ENCODE measurements at places on chromosomes 7 and 10.

- DNase-seq, result peak; percentile 55
Measured at GRCh38 chr7:5526100-5526905, 102.7 kb upstream of the TNRC18 start.

DNA sequence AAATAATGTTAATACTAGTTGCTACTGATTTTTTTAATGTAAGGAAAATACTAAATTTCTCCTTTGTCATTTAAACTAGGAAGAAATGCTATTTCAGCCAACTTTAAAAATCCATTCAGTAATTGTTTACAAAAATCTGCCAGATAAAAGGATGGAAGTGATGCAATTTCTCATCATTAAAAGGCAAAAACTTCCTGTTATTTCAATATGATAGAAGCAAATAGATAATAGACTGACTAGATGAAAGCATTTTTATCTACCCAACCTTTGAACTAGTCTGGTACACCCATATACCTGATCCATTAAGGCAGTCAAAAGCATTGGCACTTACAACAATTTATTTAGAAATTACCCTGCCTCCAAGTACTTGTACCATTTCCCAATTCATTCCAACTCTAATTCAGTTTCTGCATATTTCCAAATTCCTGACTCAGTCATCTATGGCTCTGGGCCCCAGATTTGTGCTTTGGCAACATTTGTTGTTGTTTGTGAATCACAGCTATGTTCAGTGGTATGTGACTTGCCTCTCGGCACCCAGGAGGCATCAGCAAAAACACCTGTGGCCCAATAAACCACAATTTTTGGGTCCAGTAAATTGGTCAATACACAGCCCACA is 482.6 kb upstream of the SEMA3A start:
- no peak for DNase-seq

DNA sequence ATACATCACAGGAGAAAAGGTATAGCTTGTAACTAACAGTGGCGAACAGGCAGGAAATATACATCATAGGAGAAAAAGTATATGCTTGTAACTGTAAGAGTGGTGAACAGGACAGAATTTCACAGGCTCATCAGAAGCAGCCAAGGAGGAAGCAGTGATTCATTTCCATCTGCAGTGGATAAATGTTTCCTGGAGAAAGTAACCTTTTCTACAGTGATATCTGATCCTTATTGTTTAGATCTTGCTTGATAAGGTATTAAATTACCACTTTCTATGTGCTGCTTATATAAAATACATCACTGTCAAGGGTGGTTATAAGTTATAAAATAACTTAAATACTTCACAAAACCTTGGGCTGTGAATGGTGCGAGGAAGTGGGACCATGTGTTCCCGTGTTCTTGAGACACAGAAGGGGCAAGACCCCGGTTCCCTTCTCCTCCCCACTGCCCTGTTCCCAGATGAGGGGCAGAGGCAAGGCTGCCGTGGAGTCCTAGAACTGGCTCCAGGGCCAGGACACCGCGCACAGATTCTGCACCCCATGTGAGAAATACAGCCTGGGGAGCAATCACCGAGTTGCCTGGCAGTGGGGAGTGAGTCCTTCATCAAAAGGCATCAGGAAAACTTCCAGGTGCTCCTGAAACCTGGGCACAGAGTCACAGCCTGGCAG is 135.2 kb downstream of the DIP2C start:
- no peak for DNase-seq

GRCh38 chr7:106031300-106032035 is 68.4 kb downstream of the CDHR3 start:
- DNase-seq, result no peak

- no peak for DNase-seq
Measured at GRCh38 chr10:60990663-60991062, 46.7 kb upstream of the RHOBTB1 start.

GRCh38 chr10:34494012-34494411 is 321.1 kb downstream of the PARD3 start:
- DNase-seq, result no peak

GRCh38 chr10:306007-306674 is 170.9 kb downstream of the ZMYND11 start:
- no peak for DNase-seq

GRCh38 chr10:8913720-8914119 is 859.2 kb downstream of the GATA3 start:
- DNase-seq, result no peak

GRCh38 chr10:26408858-26409494 is 29.2 kb upstream of the APBB1IP start:
- DNase-seq, result no peak

GRCh38 chr10:34739915-34740314 is 75.2 kb downstream of the PARD3 start:
- DNase-seq, result no peak

GRCh38 chr10:46287846-46288477 is 1.2 kb downstream of the ANTXRL start:
- DNase-seq, result no peak

GRCh38 chr10:119284679-119285096 is 77.3 kb downstream of the GRK5 start:
- DNase-seq, result no peak

DNA sequence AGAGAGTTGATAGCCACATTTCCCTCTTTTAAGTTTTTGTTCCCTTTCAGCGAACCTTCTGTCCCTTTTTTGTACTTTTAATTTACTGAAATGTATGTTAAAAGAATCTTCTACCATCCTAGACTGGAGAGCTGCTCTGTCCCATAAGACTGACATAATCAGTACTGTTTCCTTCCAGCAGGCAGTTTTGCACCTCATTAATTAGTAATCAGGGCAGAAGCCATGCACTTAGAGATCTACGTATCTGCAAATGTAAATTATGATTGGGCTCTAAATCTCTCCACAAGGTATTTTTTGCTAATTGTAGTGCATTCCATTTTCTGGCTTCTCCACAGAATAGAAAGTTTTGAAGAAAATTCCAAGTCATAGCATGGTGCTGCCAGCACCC is 232.1 kb downstream of the CELF2 start:
- no peak for DNase-seq

- DNase-seq, result no peak
Measured at GRCh38 chr7:22387583-22387982, 30.6 kb upstream of the RAPGEF5 start.

GRCh38 chr10:35613597-35614226 is 8.6 kb downstream of the GJD4 start:
- DNase-seq, result no peak
